Left hindlimb (tissue), 1 donor: ENCODE measurements at places on chromosomes 7 and 10.

DNA sequence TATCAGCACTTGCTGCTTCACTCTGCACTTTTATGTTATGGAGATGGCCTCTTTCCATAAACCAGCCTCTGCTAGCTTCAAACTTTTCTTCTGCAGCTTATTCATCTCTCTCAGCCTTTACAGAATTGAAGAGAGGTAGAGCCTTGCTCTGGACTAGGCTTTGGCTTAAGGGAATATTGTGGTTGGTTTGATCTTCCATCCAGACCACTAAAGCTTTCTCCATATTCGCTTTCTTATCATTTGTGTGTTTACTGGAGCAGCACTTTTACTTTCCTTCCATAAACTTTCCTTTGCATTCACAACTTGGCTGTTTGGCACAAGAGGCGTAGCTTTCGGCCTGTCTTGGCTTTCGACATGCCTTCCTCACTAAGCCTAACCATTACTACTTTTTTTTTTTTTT lies 23.6 kb downstream of the DYDC2 start:
- no peak for DNase-seq

- DNase-seq, result no peak
Observed at GRCh38 chr10:49598986-49599385, 11.1 kb upstream of the SLC18A3 start.

GRCh38 chr10:53430974-53431373 lies 658.4 kb upstream of the MBL2 start:
- DNase-seq, result no peak

- no peak for DNase-seq
Observed at GRCh38 chr7:129857313-129857712, 95.4 kb downstream of the UBE2H start.

DNA sequence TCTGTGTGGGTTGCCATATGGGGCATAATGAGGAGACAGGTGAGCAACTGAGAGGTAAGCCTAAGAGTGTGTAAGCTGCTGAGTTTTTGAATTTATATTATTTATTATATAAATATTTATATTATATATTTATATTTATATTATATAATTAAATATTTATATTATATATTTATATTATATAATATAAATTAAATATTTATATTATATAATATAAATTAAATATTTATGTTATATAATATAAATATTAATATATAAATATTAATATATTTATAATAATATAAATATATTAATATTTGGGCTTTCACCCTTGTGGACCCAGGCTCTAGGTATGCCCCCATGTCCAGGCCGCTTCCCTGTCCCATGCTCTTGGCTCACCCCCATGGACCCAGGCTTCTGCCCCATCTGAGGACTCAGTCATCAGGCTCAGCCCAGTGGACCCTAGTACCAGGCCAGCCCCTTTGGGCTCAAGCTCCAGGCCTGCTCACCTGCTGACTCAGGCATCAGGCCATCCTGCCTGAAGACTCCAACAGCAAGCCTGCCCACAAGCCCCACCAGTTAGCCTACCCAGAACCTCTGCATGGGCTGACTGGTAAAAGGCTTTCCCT lies 755.4 kb downstream of the SUGCT start:
- DNase-seq, result no peak
